Common myeloid progenitor, CD34-positive (primary cell): ENCODE measurements at places on chromosomes 1 and 21.

DNA sequence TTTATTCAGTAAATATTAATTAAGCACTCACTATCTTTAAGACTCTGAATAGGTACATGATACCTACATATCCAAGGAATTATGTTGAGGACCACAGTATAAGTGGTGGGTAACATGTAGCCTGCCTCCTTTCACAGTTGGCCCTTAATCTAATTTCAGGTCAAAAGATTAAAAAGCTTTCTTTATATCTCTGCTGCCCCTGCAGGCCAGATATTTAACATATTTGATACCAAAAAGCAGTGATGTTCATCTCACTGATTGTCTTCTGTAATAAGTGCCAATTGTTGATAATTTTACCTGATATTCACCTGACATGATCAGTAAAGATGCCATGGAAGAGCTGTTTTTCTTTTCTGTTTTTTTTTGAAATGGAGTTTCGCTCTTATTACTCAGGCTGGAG lies 36.5 kb downstream of the RLF start:
- DNase-seq = peak; percentile 35

DNA sequence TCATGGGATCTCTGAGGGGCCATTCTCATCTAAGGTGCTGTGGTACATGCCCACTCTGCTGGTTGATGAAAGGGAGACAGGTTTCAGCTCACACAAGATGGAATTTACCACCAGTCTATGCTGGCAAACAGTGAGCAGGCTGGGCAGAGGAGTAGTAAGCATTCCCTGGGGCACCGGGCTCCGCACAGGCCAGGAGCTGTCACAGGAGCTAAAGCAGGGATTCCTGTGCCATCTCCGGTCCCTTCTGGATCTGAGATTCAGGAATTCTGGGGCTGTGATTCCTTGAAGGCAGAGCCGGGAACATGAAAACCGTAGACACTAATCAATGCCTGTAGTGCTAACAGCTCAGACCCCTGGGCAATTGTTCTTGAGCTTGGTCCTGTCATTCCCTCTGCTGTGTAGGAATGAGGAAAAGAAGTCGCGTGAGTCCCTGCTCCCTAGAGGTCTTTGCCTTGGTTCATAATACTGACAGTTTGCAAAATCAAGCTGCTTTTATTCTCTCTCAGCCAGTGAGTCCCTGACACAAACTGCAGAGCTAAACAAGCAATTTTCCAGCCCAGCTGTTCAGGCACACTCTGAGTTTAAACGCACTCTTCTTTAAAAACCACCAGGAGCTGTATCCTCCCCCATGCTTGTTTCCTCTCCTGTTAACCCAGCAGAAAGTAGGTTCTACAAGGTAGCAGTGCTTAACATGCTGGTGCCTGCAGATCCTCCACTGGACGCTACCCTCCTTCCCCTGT lies 52.5 kb downstream of the MDM4 start:
- DNase-seq = no peak

- no peak for DNase-seq
Measured at GRCh38 chr1:64100791-64101190, 102.6 kb upstream of the UBE2U start.

DNA sequence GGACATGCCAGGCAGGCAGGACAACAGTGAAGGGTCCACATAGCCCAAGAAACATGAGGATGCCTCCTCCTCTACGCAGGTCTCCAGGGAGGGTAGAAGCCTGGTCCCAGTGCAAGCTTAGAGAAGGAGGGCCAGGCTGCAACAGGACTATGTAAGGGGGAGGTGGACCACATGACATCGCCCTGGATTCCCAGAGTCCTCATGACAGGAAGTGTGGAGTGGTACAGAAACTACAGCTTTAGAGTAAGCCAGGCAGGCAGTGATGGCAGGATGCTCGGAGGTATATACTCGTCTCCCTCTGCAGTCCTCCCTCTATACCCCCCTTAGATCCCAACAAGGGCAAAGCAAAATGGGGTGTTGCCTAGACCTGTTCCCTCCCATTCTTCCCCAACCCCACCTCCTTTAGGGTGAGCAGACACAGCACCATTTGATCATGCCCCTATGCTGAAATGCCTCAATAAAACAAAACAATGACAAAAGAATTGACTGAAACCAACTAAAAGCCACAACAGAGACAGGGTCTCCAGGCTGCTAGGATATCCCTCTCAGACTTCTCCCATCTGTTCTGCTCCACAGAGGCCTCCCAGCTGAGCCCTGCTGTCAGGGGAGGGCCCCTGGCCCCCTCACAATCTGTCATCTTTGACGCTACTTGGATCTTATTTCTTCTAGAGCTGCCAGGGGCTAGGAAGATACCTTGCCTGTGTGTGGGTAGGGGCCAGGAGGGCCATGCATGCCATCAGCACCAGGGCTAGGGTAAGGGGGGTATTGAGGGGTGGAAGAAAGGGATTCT lies 13.1 kb downstream of the FAM78B start:
- no peak for DNase-seq
